ENCODE measurements at places on chromosomes 6 and 20.
A peak's percentile ranks its signal among the peaks of the same experiment; 100 is the strongest.

DNA sequence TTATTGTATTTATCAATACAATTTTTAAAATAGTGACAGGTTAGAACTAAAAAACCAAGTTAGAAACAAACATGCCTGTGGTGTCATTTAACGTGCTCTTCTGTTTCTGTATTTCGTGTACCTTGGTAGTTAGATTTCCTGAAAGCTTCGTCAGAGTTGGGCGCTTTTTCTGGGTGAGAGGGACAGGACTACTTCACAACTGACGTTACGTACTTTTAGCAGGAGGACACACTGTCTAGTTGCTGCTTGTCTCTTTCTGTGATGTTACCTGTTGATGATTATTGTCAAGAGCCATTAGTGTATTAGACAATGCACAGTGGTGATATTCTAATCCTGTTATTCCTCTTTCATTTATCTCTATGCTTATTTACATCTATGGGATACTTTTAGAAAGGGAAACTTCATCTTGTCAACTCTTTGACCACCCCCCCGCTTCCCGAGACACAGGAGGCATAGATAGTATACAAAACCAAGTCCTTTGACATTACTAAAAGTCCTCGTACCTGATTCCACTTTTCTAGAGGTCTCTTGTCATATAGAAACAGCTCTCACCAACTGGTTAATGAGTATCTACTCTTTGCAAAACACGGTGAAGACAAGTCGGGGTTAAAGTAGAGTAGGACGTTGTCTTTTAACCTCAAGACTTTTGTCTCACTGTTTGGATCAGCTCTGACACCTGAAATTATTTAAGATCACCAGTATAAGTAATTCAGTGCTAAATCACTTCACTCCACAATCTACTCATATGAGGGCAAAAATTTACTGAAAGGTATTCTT, 96.3 kb downstream of the LYRM2 start:
- no peak for DNase-seq

- DNase-seq, result no peak
Measured at GRCh38 chr6:133377219-133377618, 136.1 kb downstream of the EYA4 start.

GRCh38 chr20:32924781-32925180, 66.1 kb downstream of the EFCAB8 start:
- no peak for DNase-seq

DNA sequence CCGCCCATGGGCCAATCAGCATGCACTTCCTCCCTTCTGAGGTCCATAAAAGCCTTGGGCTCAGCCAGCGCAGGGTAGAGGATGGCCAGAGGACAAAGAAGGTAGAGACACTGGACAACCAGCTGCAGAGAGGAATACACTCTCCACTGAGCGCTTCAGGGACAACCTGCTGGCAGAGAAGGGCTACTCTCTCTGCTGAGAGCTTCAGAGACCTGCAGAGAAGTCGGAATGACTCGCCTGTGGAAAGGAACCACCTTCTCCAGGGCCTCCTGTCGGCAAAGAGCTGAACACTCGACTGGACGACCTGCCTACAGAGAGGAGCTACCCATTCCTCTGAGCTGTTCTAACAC, 31.4 kb upstream of the SLA2 start:
- no peak for DNase-seq

DNA sequence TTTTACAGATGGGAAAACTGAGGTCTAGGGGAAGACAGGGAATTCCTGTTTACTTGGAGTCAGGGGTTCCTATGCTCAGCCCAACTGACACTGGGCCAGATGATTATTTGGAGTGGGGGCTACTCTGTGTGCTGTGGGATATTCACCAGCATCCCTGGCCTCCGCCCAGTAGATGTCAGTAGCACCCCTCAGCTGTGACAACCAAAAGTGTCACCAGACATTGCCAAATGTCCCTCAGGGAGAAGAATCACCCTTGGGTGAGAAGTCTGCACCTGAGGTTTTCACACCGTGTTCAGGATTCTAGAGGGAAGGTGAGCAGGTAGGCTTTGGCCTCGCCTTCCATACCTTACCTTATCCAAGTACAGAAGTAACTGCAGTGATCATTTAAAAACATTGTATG, 27.6 kb downstream of the CDH26 start:
- no peak for DNase-seq

DNA sequence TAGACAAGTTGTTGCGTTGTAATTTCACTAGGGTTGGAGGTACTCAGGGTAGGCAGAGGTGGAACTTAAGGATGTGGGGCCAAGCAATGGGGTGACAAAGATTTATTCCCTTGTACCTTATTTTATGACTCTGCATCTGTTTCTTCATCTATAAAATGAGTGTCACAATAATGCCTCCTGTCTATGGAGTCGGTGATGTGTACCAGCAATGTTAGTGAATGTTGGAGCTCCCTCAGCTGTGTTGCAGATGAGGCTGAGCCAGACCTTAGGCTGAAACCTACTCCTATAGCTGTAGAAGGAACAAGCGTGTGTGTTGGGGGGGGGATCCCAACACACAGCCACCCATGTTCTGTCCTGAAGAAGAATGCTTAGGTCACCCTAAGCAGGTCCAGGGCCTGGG, 4.5 kb downstream of the UBE2C start:
- no peak for DNase-seq

DNA sequence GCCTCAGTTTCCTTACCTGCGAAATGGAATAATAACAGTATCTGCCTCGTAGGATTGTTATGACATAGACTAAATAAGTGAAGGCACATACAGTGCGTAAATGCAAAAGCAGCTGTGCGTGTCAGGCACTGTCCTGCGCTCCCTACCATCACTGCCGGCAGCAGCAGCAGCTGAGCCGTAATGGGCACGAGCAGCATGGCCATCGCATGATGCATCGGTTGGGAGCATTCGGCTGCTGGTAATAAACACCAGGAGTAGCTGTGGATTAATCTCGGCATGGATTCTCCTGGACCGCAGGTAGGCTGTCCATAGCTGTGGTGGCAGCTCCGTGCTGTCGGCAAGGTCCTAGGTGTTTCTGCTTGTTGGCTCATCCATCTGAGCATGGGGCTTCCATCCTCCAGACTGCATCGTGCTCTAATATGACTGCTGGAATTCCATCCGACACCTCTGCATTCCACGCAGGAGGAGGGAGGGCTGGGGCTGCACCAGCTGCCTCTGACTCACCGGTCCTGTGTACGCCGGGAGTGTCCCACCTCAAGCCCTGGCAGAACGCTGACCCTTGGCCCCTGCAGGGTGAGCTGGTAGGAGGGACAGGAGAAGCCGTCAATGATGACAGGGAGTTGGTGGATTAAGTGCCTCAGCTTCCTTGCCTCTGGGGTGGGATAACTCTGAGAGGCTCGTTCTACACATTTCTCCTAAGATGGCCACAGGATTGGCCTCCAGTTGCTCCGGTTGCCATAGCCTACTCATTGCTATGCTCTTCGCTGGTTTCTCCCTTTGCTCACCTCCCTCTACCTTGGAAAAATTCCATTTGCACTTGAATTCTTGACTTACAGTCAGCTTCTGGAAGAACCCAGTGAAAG, 100.9 kb upstream of the PMEPA1 start:
- no peak for DNase-seq

DNA sequence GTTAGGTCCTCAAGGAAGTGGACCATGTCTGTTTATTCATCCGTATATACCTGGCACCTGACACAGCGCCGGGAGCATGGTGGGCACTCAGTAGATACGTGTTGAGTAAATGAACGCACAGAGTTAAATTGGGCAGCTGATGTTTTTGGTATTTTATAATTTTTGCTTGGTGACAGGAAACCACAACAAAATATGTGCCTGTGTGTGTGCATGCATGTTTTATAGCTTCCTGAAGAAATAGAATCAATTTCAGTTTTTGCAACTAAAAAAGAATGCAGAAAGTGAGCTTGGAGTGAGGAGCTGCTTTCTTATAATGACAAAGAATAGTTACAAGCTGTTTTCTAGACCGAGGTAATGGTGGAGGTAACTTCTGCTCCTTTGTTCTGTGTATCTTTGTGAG, 91.4 kb downstream of the PLCB4 start:
- DNase-seq, result peak; percentile 28

DNA sequence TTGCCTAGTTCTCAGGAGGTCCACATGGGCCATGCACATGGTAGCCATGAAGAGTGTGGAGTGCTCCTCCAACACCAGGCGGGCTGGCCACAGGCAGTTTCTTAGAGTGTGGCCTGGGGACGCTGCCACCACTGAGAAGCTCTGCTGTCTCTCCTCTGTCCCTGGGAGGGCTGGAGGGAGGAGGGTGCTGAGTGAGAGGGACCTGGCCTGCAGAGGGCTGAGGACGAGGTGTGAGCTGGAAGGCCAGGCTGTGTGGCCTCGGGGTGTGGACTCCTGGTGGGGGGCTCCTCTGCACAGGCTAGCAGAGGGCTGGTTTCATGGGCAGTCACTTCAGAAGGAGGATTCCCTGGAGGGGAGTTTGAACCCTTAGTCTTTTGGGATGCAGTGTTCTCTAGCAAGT, 39.7 kb downstream of the SYNJ2 start:
- DNase-seq, result no peak

Measured in skin of body (tissue), 3 donors.